Iris pigment epithelial cell (primary cell): ENCODE measurements at places on chromosomes 7 and 10.

- DNase-seq: no peak
Measured at GRCh38 chr7:77944183-77945182, 145.9 kb downstream of the PHTF2 start.

GRCh38 chr7:151648429-151648828, 128.7 kb upstream of the RHEB start:
- DNase-seq: no peak

DNA sequence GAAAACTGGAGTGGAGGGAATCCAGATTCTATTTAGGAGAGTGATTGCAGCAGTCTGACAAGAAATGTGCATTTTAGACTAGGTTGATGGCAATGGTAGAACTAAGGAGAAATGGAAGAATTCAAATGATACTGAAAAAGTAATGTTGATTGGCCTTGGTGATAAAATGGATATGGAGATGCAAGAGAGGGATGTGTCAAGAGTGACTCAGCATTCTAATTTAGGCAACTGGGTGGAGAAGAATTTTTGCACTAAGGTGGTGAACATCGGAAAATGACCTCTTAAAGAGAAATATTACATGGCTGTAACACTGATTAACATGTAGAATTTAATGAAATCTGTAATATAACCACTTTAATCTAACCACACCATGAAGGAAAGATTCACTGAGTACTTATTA, 806.5 kb downstream of the PHTF2 start:
- peak; percentile 17 for DNase-seq

GRCh38 chr10:25831080-25831479, 102.9 kb upstream of the MYO3A start:
- DNase-seq: no peak

- no peak for DNase-seq
Measured at GRCh38 chr10:70567603-70568002, 34.9 kb downstream of the PRF1 start.

- no peak for DNase-seq
Measured at GRCh38 chr7:151314401-151314800, 27.2 kb upstream of the NUB1 start.

DNA sequence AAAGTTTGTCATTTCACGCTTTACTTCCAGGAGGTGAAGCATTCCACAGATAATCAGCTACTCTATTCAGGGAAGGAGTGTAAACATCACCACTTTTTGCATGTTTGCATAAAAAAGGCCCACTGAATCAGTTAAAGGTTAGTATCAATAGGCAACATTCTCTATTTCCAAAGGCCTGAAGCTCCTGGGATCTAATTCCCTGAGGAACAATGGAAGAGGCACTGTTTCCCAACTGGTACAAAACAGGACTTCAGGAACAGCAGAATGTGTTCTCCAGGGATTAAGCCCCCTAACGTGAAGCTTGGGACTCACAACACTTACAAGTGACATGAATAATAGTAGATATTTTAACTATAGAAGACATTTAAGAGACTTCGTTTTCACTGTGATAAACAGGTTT, 6.1 kb downstream of the LRRN3 start:
- DNase-seq: no peak

- DNase-seq: no peak
Measured at GRCh38 chr10:110613341-110613995, 30.7 kb upstream of the RBM20 start.

DNA sequence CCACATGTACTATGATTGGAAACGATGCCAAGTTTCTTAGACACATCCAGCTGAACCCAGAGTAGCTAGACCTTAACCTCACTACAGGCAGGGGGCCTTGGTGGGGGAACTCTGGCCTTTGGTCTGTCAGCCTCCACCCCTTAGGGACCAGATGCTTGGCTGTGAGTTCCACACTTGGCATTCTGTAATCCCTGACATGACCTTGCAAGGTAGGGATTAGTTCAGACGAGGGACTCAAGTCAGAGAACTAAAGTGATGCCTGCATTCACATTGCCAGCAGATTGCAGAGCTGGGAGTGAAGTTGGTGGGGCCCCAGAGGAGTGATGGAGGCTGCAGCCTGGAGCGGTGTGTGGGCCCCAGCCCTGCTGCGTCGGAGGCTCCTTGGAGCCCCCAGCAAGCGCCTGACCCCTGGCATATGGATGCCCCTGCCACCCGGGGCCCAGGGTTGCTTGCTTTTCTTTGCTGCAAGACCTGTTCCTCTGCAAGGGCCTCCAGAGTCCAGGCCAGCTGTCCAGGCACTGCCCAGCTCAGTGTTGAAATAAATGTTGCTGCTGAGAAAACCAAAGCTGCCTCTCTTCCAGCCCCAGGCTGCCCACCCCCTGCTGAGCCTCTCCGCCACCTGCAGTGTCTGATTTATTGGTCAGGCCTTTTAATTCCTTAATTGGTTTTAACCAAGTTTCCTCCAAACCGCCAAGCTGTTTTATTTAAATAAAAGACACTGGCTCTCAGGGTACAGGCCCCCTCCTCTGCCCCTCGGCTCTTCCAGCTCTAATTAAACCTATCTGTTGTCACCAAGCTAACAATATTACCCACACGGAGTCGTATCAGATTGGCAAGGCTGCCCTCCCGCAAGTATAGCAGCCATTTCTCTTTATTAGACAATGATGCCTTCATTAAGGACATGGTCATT, 4.7 kb downstream of the NPTX2 start:
- no peak for DNase-seq

DNA sequence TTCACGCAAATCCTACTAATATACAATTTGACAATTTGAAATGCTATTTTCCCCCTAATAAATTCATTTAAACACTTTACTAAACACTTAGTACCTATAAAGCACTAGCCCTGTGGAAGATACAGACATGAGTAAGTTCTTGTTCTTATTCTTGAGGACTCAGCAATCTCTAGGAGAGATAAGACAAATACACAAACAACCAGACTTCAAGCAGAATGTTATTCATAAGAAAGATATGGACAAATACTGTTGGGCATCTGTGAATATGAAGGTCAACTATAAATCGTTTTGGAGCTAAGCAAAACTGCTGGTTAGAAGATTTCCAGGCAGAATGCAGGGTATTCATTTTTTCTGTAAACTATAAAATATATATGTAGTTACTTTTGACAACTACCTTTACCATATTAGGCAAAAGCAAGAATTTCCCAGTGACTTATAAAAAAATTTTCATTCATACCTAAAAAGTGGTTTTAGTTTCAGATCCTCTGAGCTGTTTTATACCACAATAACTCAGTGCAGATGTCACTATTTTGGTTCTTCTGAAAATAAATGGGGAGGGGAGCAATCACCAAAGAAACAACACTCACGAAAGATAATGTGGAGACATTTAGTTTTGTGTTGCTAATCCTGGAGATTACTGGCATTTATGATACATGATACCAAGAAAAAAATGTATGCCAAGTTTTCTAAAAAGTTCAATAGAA, 3.8 kb downstream of the VPS41 start:
- DNase-seq: peak; percentile 68

DNA sequence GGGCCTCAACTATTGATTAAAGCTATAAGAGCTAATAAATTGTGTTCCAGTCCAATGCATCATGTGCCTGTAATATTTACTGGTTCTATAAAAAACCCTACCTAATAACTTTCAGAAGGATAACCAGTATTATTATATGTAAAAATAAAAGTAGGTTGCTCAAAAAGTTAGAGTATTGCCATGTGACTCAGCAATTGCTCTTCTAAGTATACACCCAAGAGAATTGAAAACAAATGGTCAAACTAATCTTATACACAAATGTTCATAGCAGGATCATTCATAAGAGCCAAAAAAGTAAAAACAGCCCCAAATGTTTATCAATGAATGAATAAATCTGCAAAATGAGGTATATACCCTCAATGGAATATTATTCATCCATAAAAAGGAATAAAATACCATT, 89.5 kb upstream of the TES start:
- DNase-seq: no peak
